ENCODE measurements at places on chromosomes 3 and 15.

GRCh38 chr3:195531683-195532082, 11.4 kb downstream of the PPP1R2 start:
- DNase-seq: no peak

DNA sequence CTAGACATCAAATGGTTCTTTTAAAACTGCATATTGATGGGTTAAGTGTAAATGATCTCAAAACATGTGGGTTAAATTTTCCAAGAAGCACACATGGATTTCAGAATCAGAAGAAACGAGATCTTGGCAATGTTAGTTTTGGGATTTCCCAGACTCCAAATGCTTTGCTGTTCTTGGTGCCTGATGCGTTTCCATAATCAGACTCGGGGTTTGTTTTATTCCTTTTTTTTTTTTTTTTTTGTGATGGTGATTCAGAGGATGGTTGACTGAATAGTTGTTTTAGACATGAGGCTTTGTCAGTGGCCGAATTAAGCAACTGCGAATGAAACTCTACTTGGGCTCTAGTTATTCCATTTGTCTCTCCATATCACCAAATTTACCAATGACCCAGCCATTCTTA, 52.2 kb upstream of the FAM98B start:
- no peak for DNase-seq

- no peak for DNase-seq
Measured at GRCh38 chr3:108804437-108804836, 18.1 kb upstream of the TRAT1 start.

GRCh38 chr3:184740509-184741258, 28.8 kb upstream of the MAGEF1 start:
- DNase-seq: no peak

DNA sequence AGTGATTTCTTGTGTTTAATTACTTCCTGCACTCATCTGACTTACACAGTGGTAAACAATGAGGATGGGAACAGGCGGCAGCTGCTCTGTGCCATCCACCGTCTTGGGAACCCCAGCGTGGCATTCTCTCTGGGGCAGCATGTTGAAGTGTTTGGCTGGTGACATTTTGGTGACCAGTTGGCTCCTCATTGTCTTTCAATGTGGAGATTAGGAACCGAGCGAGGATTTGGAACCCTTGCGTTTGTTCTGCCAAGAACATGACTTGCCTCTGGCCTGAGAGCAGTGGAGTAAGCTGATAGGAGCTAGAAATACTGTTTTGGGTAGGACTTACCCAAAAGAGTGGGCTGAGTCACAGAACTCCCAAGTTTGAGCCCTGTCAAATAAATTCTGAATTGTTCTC, 88.8 kb downstream of the IGF1R start:
- no peak for DNase-seq

- DNase-seq: peak; percentile 25
Measured at GRCh38 chr3:50525987-50526386, 22.6 kb upstream of the CACNA2D2 start.

- DNase-seq: no peak
Measured at GRCh38 chr3:191804935-191805334, 344.0 kb downstream of the PYDC2 start.

DNA sequence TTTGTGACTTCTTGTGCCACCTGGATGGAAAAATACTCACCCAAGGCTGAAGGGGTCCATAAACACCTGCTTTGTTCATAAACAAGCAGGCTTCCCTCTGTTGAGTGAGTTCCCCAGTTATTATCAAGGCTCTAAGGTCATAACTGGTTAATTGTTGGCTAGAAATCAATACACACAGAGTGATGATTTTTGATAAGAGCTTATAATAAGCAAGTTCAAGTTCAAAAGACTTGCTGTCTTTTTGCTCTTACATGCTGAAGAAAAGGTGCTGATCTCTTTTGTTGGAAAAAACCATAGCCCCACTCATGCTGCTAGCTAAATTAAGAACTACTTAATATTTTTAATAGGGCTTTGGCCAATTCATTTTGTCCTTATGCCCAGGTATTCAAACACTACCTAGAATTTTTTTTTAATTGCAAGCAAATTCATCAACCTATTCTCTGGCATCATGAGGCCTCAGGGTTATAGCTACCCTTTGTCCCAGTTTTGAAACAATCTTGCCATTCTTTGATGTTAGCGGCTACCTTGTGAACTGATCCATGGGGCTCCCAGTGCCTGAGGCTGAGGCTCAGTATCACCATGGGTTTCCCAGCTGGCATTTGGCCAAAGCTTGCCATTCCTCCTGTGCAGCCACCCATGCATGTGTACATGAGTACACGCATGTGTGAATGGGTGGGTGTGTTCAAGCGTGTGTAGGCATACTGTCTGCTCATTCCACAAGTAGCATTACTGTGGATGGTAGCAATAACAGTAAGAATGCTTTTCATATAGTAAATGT, 127.6 kb upstream of the LPP start:
- DNase-seq: peak; percentile 83

GRCh38 chr3:33134026-33134625, 20.3 kb downstream of the CRTAP start:
- DNase-seq: no peak

DNA sequence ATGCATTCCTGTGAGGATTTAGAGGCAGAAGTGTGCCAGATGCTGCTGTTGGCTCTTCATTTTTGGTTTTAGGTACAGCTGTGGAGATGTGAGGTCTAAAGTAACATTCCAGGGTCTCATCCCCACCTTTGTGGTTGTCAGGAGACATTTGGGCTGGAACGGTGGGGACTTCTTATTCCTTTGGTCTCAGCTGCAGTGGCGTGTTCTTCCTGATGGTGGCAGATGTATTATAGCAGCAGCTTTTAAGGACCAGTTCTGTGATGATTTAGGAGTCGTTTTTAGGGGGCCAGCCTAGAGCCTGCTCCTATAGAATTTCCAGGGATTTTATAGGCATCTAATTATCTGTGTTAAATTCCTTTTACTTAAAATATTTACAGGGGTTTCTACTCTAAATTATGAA, 221.0 kb upstream of the EOMES start:
- peak; percentile 16 for DNase-seq

DNA sequence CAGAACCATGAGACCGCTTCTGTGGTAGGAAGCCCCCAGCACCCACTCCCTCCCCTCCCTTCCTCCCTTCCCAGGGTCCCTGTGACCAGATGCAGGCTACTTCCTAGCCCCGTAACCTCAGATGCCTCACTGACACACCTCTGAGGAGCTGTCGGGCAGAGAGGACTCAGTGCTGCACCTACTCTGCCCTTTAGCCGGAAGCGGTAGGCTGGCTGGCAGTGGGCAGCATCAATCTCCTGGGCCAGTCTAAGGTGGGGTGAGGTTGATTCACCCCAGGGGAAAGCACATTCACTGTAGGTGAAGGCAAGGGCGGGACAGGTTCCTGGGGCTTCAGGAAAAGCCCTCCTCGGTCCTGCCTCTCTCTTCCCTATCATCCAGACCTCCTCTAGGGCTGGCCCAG, 19.1 kb downstream of the CSRNP1 start:
- DNase-seq: no peak

GRCh38 chr3:117788506-117788905, 1078.9 kb downstream of the TUSC7 start:
- DNase-seq: no peak

GRCh38 chr3:140268103-140268502, 333.1 kb downstream of the CLSTN2 start:
- DNase-seq: no peak

DNA sequence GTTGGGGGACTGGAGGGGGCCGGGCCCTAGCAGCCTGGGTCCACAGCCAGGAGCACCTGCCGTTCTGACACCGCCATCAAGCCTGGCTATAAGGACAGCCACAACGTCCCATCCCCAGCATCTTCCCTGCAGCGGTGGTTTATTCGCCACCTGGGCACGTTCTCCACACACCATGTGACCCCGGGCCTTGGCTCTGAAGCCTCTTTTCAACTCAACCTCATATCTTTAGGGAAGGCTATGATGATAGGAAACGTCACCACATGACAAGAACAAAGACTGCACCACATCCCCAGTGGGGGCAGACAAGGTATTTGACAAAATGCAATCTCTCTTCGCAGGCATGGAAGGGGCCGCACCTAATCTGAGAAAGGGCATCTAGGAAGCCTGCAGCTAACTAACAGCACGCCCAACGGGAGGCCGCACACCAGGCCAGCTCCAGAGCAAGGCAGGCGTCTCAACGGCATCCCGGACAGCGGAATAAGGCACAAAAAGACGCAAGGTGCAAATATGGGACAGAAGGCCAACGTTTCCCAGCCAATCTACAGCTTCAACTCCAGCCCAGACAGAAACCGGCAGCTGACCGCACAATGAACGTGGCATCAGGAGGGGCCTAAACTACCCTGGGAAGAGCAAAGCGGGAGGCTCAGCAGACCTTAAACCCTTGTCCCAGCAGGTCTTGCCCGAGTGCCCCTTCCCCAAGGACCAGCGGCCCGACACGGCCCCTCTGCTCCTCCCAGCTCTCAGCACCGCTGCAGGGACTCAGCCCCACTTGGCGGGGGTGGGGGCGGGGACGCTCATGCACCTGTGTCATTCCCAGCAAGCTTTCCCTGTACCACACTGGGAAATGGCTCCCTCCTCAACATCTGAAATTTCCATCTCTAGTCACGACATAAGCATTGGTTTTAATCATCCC, 41.9 kb downstream of the NIPA2 start:
- no peak for DNase-seq

GRCh38 chr15:41905036-41905793, 11.4 kb upstream of the SPTBN5 start:
- no peak for DNase-seq

GRCh38 chr15:40953713-40954074, 423 bp downstream of the CHAC1 start:
- DNase-seq: no peak

- DNase-seq: no peak
Measured at GRCh38 chr3:32419742-32420125, 28.1 kb downstream of the CMTM7 start.

DNA sequence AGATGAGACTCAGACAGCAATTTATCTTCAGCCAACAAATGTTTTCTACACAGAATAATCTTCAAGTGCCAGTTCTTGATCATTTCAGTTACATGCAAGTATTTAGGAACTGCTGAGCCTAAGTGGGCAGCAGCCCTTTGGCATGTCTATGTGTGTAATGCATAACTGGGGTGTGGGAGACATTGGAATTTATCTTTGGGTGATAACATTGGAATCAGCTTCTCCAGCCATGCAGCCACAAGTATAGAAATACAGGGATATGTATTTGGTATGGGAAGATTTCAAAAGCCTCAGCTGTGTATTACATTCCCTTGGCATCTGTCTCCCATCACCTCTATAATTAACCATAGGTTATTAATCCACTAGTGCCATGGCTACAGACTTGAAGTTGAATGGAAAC, 63.4 kb upstream of the FOXP1 start:
- DNase-seq: no peak

GRCh38 chr3:48503401-48504050, 448 bp downstream of the SHISA5 start:
- DNase-seq: no peak

GRCh38 chr15:58442122-58442521, 10.3 kb downstream of the LIPC start:
- DNase-seq: no peak

- DNase-seq: no peak
Measured at GRCh38 chr3:21477541-21478288, 273.3 kb downstream of the ZNF385D start.

DNA sequence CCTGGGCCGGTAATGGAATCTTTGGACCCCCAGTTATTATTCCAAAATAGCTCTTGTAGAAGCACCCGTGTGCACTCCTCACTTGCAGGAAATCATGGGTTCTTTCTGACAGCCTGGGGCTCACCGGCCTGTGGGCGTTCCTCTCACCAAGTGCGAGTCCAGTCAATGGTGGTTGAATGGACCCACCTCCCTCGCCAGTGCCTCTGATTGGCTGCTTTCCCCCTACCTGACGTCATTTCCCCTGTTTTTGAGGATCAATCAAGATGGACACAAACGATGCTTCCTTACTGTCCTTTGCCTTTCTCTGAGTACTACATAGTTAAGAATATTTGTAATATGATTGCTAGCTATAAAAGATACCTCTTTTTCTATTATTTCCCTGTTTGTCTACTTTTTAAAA, 18.1 kb downstream of the MOBP start:
- no peak for DNase-seq

GRCh38 chr15:59221511-59222505, 15.2 kb downstream of the LDHAL6B start:
- DNase-seq: no peak

GRCh38 chr15:41017066-41017735, 63.9 kb downstream of the CHAC1 start:
- no peak for DNase-seq

- no peak for DNase-seq
Measured at GRCh38 chr3:186823386-186823785, 17.1 kb upstream of the RFC4 start.

DNA sequence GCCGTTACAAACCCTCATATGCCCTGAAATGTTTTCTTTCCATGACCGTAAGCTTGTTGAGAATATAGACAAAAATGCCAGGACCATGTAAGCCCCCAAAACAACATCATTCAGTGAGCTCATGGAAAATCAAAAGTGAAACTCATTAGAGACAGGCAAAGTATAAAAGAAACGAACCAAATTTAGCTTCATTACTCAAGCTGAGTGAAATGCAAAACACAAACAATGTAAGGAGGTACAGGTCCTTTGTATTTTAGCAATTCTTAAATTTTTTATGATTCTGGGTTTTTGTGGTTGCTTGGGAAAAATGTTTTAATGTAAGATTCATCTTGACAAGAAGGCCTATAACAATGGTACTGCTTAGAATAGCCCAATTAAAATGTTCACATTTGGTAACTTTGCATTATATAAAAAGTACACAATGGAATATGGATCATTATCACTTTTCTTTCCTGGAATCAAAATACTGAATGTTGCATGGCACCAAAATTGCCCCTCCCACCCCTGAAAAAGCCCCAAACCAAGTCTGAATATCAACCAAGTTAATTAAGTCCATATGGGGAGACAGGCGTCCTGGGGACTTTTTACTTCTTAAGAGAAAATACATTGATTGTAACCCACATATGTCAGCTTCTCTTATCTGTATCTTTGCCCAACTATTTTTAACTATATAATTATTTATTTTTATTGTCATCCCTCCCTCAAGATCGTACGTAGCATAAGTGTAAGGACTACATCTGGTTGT, 247.7 kb upstream of the CDIN1 start:
- DNase-seq: no peak

- no peak for DNase-seq
Measured at GRCh38 chr15:90470453-90470852, 59.3 kb upstream of the CRTC3 start.

GRCh38 chr3:154316974-154317767, 7.1 kb downstream of the DHX36 start:
- no peak for DNase-seq

GRCh38 chr3:41106691-41107090, 92.6 kb upstream of the CTNNB1 start:
- no peak for DNase-seq

DNA sequence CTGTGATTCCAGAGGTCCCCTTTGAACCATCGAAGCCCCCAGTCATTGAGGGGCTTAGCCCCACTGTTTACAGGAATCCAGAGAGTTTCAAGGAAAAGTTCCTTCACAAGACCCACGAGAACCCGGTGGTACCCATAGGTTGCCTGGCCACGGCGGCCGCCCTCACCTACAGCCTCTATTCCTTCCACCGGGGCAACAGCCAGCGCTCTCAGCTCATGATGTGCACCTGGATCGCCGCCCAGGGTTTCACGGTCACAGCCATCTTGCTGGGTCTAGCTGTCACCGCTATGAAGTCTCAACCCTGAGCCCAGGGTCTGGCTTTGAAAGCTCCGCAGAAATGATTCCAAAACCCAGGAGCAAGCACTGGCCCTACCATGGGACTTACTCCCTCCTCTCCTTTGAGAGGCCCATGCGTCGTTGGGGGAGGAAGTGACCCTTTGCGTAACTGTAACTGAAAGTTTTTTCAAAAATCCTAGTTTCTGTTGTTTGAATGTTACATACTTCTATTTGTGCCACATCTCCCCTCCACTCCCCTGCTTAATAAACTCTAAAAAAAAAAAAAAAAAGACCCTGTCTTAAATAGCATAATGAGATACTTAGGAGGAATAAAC, 85.1 kb upstream of the CSPG5 start:
- no peak for DNase-seq
